Left renal cortex interstitium (tissue), 4 donors: ENCODE measurements at places on chromosomes 7 and 10.

DNA sequence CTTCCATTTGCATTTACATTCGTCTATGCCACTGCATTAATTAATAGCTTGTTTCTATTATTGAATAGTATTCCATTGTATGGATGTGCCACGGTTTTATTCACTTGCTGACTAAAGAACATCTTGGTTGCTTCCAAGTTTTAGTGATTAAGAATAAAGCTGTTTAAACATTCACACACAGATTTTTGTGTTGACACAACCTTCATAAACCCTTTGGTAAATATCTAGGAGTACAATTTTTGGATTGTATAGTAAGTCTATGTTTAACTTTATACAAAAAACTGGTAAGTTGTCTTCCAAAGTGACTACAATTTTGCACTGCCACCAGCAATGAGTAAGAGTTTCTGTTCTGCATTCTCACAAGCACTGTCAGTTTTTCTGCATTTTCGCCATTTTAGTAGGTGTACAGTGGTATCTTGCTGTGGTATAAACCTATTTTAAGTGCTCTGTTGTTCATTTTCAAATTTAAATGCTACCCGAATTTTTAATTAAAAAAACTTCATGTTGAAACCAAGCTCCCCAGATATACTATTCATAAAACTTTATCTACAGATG, 121.4 kb downstream of the RNF133 start:
- DNase-seq: no peak

GRCh38 chr7:24797270-24797669, 40.0 kb upstream of the GSDME start:
- DNase-seq: no peak

DNA sequence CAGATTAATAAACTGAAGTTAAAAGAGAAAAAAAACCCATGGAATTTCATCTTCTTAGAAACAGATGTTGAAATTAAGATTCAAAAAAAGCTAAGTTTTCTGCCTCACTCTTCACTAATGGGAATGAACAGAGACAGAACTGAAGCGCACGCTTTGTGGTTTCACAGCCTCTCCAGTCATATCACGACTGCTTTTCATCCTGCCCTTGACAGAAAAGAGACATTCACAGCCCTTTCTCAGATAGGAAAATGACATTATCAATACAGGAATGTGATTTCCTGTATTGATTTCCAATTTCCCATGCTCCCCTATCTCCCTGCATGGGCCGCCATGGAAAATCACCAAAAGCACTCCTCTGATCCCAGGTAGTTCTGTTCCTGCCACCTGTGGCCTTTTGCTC, 108.2 kb downstream of the PFKFB3 start:
- no peak for DNase-seq

GRCh38 chr10:6351495-6351894, 148.8 kb downstream of the PFKFB3 start:
- DNase-seq: no peak

- DNase-seq: no peak
Measured at GRCh38 chr7:9505516-9505915, 1072.1 kb downstream of the NXPH1 start.

GRCh38 chr10:58220769-58221451, 46.8 kb downstream of the IPMK start:
- no peak for DNase-seq

- DNase-seq: no peak
Measured at GRCh38 chr7:50426280-50427045, 23.7 kb downstream of the FIGNL1 start.
